ENCODE measurements at places on chromosomes 12 and 14. TPM values are rescaled to one million over a fixed set of nuclear protein-coding genes. Genes with fewer than 3 reads are reported as not detected.

C14orf39 gene
- total RNA-seq = not detected

TMTC2 gene
- 4.4 TPM for total RNA-seq

NYNRIN gene
- 9.5 TPM for total RNA-seq

KCNK13 gene
- total RNA-seq = 6.7 TPM

TPPP2 gene
- total RNA-seq = 1.1 TPM

SLCO1B3 gene
- not detected for total RNA-seq

MYF6 gene
- not detected for total RNA-seq

SYCP3 gene
- total RNA-seq = not detected

TBC1D30 gene
- total RNA-seq = 0.35 TPM

- DNase-seq = no peak
These were observed 268.6 kb downstream of the SLC6A15 start for GRCh38 chr12:84643993-84644392.

- no peak for DNase-seq
These were observed 230.9 kb upstream of the LRIG3 start for GRCh38 chr12:59151243-59151642.

- DNase-seq = no peak
These were observed 425.3 kb downstream of the ZFP36L1 start for GRCh38 chr14:68367536-68367935.

DNA sequence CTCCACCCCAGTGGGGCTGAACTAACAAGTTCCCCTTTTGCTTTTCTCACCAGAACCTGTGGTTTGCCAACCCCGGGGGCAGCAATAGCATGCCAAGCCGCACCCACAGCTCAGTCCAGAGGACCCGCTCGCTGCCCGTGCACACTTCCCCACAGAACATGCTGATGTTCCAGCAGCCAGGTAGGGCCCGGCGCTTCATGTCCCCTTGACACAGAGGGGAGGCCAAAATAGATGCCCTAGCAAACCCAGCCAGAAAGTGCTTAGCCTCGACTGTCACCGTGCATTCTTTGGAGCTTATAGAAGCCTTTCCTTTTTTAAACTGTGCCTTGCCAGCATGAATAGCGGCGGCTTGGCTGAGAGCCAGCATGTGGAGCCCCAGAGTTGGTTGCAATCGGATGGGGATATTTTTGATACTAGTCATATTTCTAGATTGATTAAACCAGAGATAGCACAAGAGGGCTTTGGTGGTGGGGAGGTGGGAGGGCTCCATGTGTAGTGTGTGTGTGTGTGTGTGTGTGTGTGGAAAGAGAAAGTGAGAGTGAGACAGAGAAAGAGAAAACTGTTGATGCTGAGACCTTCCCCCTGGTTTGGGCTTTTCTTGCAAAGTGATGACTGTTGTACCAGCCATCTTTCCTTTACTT is 126.1 kb downstream of the GCH1 start:
- DNase-seq = peak; percentile 87

GRCh38 chr12:121791671-121792551 is 1.6 kb downstream of the RHOF start:
- DNase-seq = peak; percentile 60

GRCh38 chr12:11825278-11825677 is 175.8 kb downstream of the ETV6 start:
- no peak for DNase-seq

DNA sequence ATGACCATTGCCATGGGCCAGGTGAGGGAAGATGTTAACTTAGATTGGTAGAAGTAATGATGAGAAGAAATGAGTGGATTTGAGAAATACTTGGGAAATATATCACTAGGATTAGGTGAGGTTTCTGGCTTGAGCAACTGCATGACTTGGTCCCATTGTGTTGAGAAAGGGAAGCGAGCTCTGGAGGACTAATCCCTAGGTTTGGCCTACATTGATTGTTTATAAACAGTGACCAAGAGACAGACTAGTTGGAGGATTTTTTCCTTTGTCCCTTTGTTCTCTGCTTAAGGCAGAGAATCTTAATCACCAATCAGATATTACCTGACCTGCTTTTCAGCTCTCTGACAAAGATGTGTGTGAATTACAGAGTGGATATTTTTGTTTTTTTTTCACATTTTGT is 100.5 kb downstream of the AEBP2 start:
- DNase-seq = no peak

DNA sequence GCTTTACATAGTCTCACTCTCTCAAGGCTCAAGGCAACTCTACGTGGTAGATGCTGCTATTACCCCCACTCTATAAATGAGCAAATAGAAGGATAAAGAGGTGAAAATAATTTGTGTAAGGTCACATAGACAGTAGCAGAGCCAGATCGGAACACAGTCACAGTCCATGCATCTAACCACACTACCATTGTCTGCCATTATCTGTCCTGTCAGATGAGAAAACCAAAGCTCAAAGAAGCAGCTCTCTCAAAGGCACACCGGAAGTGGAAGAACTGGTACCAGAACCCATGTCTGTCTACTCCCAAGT is 134.4 kb upstream of the NUDT4 start:
- DNase-seq = no peak

DNA sequence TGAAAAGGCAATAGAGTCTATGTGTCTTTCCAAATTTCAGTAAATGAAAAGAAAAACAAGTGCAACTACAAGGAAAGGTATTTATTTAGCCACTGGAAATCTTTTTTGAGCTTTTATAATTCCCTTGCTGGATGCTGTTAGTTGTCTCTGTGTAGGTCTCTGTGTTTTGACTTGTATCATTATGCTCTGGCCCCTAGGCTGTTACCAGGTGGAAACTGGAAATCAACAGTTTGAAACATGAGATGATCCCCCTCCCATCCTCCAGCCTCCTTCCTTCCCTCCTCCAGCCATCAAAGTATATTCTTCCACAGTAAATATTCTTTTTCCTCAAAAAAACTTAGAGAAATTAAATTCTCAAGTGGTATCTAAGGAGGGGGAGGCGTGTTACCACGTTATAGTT is 934 bp upstream of the DCN start:
- DNase-seq = no peak

GRCh38 chr14:50233951-50234250 is 2.5 kb upstream of the SOS2 start:
- DNase-seq = no peak

DNA sequence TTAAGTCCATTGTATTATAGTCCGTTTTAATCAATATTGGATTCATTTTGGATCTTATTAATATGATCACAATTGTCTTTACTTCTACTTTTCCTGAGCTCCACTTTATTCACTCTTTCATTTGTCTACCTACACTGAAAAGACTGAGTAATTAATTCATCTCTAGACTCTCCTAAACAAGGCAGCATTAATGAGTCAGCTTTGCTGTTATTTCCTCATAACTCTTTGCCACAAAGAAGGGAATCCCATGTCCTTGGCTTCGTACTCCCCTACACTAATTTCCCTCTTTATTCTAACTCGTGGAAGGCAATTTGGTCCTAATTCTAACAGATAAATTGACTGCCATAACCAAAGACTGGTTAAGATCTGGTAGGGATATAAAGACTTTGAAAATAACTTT is 91.9 kb downstream of the ARMH4 start:
- no peak for DNase-seq

GRCh38 chr12:15208140-15208539 is 13.1 kb downstream of the RERG start:
- no peak for DNase-seq

- peak; percentile 65 for DNase-seq
These were observed at the start of gene HHIPL1 for GRCh38 chr14:99644723-99645544. TSS of gene HHIPL1 (plus strand) at chr14:99645129. CDS start at chr14:99645208, 79 bp downstream.

GRCh38 chr14:76277586-76278130 is 98.3 kb upstream of the ESRRB start:
- DNase-seq = no peak

DNA sequence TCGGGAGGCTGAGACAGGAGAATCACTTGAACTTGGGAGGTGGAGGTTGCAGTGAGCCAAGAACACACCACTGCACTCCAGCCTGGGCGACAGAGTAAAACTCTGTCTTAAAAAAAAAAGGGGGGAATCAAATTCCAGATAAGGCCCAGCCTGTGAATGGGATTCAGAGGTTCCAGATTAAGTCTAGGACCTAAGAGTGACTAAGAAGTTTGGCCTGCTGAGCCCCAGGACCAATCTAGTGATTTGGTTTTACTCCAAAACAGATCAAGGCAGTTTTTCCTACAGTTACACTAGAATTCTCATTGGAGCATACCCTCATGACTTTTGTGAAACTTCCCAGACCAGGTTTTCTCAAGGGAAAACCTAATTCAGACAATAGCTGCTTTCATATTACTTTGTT is 22.8 kb downstream of the EXOC5 start:
- no peak for DNase-seq

DNA sequence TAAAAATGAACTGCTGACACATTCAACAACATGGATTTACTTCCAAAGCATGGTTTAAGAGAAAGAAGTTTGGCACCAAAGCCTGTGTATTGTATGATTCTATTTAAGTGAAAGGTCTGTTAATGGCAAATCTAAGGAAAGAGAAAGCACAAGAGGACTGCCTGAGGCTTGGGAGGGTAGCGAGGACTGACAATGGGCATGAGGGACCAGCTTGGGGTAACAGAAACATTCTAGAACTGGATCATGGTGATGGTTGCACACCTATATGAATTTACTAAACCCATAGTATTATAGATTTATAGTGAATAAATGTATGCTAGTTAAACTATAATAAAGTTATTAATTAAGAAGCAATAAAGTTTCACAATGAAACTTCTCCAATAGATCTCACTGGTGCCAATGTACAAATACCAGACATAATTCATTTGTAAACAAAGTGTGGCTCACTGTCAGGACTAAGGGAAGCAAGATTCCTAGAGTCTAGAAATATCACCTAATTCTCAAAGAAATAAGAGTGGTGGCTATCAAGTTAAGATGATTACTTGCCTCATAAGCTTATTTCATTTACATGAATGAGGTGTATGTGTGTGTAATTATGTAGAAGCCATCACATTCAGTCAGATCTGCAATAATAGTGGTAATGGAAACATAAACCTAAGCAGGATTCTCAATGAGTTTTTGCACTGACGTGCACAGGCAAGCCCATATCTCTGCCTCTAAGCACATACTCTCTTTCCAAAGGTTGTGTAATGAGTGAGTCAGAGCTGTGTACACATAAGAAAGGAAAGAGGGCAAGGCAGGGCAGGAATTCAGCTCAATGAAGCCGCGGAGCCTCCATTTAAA is 353.4 kb downstream of the KCNH5 start:
- DNase-seq = no peak

DNA sequence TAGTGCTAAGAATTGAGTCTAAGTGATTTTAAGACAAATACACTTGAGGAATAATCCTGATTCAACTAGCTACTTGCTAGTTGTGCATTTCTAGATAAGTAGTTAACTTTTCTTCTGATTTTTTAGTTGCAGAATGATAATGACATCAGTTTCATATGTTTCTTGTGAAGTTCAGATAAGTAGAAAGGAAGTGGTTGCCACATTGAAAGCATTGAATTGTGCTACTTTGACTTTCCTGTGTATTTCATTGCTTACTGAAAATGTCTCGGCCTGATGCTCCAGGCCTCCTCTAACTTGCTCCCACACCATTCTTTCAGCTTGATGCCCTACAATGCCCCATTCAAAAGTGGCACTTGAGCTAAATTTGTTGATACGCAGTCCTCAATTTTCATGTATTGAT is 980.0 kb downstream of the TMTC2 start:
- no peak for DNase-seq
